ENCODE measurements at places on chromosomes 1 and 21.
A peak's percentile ranks its signal among the peaks of the same experiment; 100 is the strongest.

- DNase-seq, result no peak
Observed at GRCh38 chr1:2466958-2467554, 9.0 kb upstream of the PLCH2 start.

DNA sequence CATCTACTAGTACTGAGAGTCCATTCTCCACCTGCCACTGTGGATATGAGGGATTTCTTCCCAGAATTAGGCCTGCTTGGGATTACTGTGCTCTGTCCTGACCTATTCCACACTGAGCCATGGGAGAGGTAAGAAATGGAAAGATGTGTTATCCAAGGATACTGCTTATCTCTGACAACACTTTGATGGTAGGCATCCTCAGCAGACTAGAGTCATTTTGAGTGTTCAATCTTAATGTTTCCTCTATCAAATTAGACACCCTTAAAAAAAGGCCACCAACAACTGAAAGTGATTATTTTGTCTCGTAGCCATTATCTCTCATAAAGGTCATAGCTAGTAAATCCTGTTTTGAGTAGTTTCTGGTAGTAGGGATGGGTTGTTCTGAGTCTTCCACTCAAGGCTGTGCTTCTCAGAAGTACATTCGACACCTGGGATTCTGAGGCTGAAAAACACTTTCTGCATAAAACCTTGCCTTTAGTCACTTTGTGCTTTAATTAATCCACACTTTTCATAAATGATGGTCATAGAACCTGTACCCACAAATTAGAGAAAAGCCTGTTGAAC, 8.8 kb downstream of the ATPAF1 start:
- no peak for DNase-seq

DNA sequence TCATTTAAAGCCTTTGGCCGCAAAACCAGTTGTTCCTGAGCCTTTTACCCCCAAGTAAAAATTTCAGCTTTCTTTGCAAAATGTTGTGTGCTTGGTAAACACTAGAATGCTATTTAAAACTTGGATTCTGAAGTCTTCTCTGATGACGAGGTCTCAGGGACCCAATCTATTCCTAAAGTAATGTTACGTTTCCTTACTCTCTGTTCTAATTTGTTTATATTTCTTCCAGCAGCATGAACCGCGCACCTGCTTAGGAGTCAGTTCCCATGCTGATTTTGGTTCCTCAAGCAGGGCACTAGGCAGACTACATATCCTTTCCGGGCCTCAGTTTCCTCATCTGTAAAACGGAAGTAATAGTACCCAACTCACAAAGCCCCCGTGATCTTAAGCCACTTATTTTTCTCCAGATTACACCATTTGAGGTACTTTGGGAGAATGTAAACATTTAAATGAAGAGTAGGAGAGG, 969 bp upstream of the ALDH4A1 start:
- no peak for DNase-seq

- no peak for DNase-seq
Observed at GRCh38 chr1:171476829-171477228, 8.5 kb upstream of the PRRC2C start.

DNA sequence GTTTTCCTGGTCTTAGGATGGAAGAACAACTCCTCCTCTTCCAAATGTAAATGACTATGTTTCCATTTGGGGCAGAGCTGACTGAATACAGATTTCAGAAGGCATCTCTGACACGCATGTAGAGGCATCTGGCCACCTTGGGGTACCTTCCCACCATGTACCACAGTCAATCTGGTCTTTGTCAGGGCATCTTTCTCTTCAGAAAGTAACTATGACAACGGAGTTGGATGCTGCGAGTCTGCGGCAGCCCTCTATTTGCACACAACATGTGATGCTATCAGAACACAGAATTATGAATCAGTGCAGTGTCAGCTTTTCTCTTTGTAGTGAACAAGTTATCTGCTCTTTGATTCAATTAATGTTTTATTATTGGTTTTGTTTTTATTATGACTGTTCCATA, 94.7 kb downstream of the TSEN15 start:
- DNase-seq, result no peak

DNA sequence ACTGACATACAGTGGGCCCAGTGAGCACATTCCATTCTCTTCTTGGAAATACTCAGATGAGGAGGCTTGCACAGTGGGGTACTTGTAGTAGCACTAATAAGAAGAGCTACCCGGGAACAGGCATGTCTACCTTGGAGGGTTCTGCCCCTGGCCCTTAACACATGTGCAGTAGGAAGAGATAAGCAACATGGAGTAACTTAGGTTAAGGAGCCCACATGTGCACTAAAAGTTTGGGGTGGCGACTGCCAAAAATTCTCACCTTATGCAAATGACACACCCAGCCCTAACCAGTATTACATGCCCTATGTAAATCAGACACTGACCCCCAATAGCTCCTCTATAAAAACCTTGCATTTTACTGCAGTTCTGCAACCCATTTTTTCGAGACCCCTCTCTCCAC, 1313.3 kb downstream of the KCNT2 start:
- DNase-seq, result no peak

DNA sequence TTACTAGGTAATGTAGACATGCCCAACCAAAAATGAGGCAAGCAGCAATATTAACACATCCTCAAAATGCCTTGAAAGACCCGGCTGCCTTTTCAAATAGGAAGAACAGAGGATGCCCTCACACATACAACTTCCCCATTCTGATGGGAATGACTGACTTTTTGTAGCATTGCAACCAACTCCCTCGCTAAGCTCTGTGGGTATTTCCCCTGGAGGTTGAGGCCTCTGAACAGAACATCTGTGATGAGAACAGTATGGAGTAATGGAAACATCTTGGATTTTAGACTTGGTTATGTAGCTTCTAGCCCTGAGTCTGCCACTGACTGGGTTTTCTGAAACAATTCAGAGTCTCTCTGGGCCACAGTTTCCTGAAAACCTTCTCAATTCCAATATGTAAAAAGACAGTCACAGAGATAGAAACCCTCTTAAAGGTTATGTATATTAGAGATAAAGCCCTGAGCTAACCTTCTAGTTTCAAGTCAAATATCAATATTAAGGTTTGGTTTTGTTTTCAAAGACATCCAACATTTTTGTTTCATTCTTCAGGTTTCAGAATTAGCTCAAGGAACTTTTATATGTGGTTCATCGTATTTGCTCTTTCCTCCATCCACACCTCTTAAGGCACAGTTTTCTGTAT, 311.5 kb downstream of the SETD4 start:
- no peak for DNase-seq

DNA sequence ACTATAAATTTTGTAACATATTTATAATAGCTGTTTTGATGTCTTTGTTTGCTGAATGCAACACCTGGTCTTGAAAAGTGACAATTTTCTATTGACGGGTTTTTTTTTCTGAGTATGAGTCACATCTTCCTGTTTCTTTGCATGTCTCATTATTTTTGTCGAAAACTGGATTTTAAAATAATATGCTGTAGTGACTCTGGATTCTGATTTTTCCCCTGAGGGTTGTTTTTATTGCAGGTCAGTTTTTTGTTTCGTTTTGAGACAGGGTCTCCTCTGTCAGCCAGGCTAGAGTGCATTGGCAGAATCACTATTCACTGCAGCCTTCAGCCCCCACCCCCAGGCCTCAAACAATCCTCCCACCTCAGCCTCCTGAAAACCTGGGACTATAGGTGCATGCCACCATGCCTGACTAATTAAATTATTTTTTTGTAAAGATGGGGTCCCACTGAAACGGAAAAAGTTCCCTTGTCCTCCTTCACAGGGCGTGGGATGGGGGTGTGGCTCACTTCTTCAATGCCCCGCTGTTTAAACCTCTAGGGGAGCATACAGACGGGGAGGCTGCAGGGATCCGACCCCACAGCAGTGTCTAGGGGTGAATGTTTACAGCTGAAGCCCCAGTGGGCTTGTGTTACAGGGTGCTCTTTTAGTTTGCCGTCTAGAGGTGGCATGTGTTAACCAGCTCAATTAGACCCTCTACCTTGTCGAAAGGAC, 11.3 kb upstream of the PPIE start:
- DNase-seq, result no peak

GRCh38 chr1:47249755-47250154, 17.7 kb upstream of the TAL1 start:
- DNase-seq, result no peak

GRCh38 chr21:40696246-40696645, 150.7 kb downstream of the DSCAM start:
- DNase-seq, result no peak

- no peak for DNase-seq
Observed at GRCh38 chr1:11256299-11256698, 6.1 kb downstream of the MTOR start.

GRCh38 chr1:234486858-234487840, 8.2 kb upstream of the TARBP1 start:
- DNase-seq, result no peak

DNA sequence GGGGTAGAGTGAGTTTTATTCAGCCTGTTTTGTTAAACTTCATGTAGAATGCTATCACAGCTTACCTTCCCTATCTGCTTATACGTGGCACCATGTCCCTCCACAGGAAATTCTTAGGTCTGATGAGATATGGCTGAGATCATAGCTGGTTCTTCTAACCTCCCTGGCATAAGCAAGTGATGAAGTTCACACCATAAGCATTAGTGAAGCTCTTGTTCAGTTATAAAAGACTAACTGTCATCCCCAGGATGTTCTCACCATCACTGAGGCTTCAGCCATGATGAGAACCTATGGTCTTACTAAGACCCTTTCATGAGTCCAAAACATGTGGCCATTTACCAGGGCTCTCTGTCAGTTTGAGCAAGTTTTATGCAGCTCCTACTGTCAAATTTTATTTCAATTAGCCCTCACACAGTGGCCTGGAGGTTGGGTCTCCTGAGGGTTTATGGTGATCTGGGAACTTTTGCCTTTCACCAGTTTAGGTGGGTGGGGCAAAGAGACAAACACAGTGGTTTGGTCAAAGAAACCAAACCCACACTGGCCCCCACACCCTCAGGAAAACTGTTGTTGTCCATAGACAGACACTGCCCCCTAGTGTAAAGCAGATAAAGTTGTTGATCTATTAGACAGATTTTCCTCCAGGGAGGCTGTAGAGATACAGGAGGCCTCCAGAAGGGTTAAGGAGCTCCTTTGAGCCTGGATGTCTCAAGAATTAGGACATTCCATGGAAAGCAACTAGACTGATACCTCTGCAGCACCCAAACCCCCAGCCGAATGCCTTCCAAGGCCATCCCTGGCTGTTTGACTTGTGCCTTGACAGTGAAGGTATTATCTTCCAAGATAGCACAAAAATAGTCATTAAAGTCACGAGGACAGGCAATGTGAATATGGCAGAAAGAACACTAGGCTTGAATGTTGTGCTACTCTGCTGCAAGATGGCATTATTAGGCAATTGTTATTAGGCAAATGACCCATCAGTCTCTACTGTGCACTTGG, 5.0 kb downstream of the SLC22A15 start:
- no peak for DNase-seq

- DNase-seq, result no peak
Observed at GRCh38 chr1:108592030-108592759, 32.3 kb downstream of the EEIG2 start.

GRCh38 chr1:116498789-116499628, 71.8 kb downstream of the CD58 start:
- peak; percentile 48 for DNase-seq

GRCh38 chr1:78068681-78069283, 23.0 kb downstream of the GIPC2 start:
- DNase-seq, result no peak

DNA sequence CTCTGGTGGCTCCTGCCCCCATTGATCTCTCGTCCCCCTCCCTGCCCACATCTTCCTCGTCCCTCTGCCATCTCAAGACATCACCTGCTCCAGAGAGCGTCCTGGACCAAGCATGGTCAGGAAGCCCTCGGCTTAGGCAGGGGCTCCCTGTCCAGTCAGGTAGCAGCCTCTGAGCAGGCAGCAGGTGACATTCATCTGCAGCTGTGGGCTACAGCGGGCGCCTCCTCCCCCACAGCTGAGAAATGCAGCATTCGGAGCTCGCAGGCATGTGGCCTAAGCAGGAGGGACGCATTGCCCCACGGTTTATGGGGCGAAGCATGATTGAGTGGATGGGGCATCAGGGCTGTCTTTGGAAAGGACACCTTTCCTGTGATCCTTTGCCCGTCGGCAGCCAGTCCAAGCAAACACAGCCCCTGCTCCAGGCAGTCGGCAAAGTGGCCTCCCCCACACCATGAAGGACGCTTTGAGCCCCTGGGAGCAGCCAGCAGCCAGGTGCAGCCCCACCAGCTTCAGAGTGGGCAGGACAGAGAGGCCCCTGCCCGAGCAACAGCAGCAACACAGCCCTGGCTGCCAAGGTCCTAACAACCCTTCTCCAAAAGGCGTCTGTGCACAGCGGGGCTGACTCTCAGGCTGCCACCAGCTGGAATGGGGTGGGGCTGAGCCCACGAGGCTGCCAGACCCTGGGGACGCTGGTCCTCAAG, 234.1 kb upstream of the VAMP3 start:
- DNase-seq, result no peak

- no peak for DNase-seq
Observed at GRCh38 chr1:19654886-19655717, 9.6 kb upstream of the HTR6 start.

GRCh38 chr1:18109756-18110597, 2.4 kb downstream of the IGSF21 start:
- no peak for DNase-seq

- DNase-seq, result no peak
Observed at GRCh38 chr1:17359808-17360207, 12.2 kb upstream of the PADI6 start.

GRCh38 chr1:229117664-229118300, 153.1 kb upstream of the RAB4A start:
- DNase-seq, result no peak

DNA sequence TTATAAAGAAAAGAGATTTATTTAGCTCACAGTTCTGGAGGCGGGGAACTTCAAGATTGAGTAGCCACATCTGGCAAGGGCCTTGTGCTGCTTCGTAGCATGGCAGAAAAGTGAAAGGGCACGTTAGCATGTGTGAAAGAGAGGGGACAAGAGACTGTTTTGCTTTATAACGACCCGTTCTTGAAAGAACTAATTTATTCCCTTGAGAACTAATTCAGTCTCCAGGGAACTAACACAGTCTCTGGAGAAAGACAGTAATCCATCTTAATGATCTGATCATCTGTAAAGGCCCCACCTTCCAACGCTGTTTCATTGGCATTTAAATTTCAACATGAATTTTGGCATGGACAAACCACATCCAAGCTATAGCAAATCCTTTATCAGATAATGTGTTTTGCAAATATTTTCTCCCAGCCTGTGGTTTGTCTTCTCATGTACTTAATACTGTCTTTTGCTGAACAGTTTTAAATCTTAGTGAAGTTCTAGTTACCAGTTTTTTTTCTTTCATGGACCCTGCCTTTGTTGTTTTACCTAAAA, 26.1 kb downstream of the MTR start:
- DNase-seq, result no peak

DNA sequence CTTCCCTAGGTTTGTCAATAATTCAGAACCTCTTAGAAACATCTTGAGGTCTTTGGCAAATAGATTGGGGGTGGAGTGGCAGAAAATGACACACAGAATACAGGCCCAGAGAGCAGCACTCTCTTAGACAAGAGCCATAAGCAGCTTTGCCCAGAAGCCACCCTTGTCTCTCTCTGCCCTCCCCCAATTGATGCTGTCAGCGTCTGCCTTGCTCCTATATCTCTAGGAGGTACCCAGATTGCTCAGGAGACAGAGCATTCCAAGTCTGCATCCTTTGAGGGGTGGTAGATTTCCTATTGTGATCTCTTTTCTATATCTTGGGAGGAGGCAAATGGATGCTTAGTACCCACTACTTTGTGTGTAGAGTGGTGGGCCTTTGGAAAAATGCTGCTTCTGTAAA, 1.8 kb downstream of the RGL1 start:
- DNase-seq, result no peak

Data from activated CD8-positive, alpha-beta memory T cell treated with anti-CD3 and anti-CD28 coated beads, Interleukin-2, amount 50 U/mL, for 4 hours (primary cell).